ENCODE measurements at places on chromosomes 6 and 20.

- DNase-seq, result no peak
Observed at GRCh38 chr20:63023936-63024571, 17.3 kb upstream of the BHLHE23 start.

DNA sequence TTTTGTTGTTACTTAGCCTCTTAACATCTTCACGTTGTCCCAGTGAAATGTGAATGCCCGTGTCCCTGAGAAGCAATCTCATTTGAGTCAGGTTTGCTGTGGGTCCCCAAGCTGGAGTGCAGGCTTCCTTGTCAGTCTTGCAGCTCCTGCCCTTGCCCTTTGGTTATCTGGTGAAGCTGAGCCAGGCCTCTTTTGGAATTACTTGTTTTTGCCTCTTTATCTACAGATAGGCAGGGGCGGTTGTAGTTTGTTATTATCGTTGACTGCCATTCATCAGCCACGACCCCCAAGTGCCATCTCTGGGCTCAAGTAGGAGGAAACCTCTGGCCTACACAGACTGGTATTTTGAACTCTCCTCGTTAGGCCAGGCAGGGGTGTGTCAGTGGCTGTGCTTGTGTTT is 2.2 kb downstream of the TMEM14C start:
- no peak for DNase-seq

GRCh38 chr6:26311385-26312095 is 53.5 kb upstream of the BTN3A2 start:
- DNase-seq, result no peak

- DNase-seq, result no peak
Observed at GRCh38 chr20:18585134-18585533, 2.7 kb upstream of the DTD1 start.

All from GM18507 (cell line).